Natural killer cell treated with Interleukin-12 subunit alpha and Interleukin-12 subunit beta and Interleukin-15 and Interleukin-18, amount 100 ng/mL, for 72 hours (primary cell): ENCODE measurements at places on chromosomes 16 and 17. TPM values are rescaled to one million over a fixed set of nuclear protein-coding genes. Genes with fewer than 3 reads are reported as not detected.

The CTF1 gene
- total RNA-seq = 0.36 TPM

The NPIPB2 gene
- 19.9 TPM for total RNA-seq

The SMIM36 gene
- not detected for total RNA-seq

The TXNDC11 gene
- 73.2 TPM for total RNA-seq

The BIRC5 gene
- 42.4 TPM for total RNA-seq

The TMIGD1 gene
- total RNA-seq = not detected

The ABCA10 gene
- 4.7 TPM for total RNA-seq

The TMEM219 gene
- 51.6 TPM for total RNA-seq

The EXOC3L1 gene
- not detected for total RNA-seq

The HBA1 gene
- total RNA-seq = not detected

The COX6A2 gene
- not detected for total RNA-seq

The ASPA gene
- not detected for total RNA-seq

The SOX15 gene
- 0.26 TPM for total RNA-seq

The KCNAB3 gene
- 8.9 TPM for total RNA-seq

The LDHD gene
- 1.1 TPM for total RNA-seq

The TPPP3 gene
- 0.31 TPM for total RNA-seq

The CHST4 gene
- total RNA-seq = not detected

The COPZ2 gene
- total RNA-seq = 14.9 TPM

The RAB26 gene
- total RNA-seq = not detected
